Stimulated activated CD4-positive, alpha-beta T cell treated with anti-CD3 and anti-CD28 coated beads, TNF-alpha, amount 100 ng/mL, for 1 hour (primary cell): ENCODE measurements at places on chromosomes 4 and X.

DNA sequence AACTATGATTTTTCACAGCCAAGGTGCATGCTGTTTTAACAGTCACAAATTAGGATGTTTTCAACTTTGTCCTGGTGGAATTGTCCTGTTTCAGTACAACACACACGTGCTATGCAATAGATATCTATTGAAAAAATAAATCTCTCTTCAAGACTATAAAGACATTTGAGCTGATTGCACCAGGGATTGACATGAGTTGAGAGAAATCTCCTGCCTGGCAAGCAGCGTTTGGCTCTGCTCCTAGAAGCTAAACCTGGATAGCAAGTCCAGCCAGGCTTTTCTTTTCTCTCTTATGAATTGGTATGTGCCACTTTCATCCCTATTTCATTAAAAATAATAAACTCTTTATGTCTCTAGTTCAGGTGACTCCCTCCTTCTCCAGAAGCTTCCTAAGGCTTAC, 16.6 kb upstream of the NPNT start:
- DNase-seq, result no peak

DNA sequence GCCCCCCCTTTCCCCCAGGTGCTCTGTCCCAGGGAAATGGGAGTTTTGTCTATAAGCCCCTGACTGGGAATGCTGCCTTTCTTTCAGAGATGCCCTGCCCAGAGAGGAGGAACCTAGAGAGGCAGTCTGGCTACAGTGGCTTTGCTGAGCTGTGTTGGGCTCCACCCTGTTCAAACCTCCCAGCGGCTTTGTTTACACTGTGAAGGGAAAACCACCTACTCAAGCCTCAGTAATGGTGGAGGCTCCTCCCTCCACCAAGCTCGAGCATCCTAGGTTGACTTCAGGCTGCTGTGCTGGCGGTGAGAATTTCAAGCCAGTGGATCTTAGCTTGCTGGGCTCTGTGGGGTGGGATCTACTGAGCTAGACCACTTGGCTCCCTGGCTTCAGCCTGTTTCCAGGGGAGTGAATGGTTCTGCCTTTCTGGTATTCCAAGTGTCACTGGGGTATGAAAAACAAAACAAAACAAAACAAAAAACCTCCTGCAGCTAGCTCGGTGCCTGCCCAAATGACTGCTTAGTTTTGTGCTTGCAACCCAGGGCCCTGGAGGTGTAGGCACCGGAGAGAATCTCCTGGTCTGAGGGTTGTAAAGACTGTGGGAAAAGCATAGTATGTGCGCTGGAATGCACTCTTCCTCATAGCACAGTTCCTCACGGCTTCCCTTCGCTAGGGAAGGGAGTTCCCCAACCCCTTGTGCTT, 41.7 kb downstream of the ITM2A start:
- DNase-seq, result no peak

DNA sequence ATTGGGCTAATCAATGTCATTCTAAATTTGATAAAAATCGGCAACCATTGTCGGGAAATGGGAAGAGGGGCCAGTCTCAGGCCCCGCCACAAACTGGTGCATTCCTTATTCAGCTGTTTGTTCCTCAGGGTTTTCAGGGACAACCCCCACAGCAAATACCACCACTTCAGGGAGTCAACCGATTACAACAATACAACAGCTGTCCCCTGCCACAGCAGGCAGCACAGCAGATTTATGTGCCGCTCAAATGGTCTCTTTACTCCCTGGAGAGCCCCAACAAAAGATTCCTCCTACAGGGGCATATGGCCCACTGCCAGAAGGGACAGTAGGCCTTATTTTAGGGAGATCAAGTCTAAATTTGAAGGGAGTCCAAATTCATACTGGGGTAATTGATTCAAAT, 61.8 kb downstream of the ZNF732 start:
- DNase-seq, result no peak

GRCh38 chr4:5874811-5875449, 18.0 kb downstream of the CRMP1 start:
- DNase-seq, result no peak

DNA sequence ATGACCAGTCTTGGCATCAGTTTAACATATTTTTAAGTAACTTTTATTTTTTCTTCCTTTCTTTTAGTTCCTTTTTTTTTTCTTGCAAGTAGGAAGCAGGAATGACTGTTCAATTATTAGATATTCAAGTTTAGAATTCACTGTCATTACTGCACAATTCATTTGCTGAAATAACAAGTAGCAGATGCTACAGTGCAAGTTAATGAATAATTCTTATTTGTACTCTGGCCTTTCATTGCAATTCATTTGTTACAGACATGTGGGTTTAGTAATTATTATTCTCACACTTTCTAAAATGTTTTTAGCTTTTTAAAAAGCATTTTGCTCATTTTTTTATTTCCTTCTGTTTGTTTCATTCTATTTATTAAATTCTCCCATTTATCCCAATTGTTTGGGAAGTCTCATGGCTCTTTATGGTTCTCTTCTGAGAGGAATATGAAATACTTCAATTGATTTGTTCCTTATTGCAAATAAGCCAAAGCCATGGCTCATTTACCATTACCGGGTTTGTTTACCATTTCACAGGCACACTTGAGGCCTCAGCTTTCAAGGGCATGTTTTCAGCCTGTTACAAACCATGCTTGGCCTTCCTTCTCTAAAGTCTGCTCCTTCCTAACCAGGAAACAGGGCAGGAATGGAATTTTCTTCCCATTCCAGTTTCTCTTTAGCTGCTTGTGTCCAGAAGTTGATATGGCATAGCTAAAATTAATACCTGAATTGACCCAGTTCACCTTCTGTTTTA, 4.6 kb upstream of the DCAF4L1 start:
- no peak for DNase-seq

- no peak for DNase-seq
These were observed 122.8 kb downstream of the TBL1X start for GRCh38 chrX:9587642-9588041.

DNA sequence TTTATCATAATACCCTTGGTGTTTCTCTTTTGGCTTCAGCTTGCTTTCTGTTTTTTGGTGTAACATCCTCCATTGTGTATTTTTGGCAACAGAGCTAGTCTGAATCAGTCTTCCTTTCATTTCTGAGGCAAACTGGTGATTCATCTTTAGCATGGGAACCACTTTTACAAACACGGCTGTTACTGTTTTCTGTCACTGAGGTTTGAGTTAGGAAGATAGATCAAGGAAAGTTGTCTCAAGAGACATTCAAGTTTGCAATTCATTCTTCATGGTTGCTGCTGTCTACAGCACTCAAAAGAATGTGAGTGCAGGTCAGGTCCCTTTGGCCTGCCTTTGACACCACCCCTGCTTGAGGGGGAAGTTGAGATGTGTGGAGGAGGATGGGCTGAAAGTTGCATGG, 36.3 kb downstream of the IL21 start:
- DNase-seq, result no peak

- DNase-seq, result no peak
These were observed 224.7 kb upstream of the PPP1R2C start for GRCh38 chrX:43002526-43003203.

DNA sequence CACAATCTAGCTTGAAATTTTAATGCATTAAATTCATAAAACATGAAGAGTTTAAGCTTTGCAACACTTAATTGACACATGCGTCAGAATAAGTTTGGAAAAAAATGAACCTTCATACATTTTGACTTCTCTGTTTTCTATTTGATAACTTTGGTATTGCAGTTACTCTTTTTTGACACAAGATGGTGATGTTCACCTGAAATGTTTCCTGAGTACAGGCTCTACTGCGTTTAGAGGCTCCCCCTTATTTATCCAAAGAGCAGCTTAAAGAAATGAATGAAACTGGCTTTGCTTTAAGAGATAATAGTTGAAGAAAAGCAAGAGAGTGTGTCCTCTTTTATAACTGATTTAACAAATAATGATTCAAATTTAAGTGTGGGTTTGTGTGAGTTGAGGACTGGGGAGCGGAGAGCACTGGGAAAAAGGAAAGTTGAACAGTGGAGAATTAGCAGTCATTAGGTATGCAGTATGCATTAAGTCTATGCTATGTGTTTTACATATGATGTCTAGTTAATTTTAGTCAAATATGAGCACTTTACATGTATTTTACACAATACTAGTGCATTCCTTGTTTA, 180.6 kb upstream of the NUDT6 start:
- DNase-seq, result no peak

- DNase-seq, result no peak
These were observed 160.2 kb upstream of the KLF3 start for GRCh38 chr4:38503689-38504395.

- no peak for DNase-seq
These were observed 83.2 kb upstream of the SCML1 start for GRCh38 chrX:17654116-17654515.

GRCh38 chr4:6761649-6762615, 20.6 kb upstream of the KIAA0232 start:
- no peak for DNase-seq

DNA sequence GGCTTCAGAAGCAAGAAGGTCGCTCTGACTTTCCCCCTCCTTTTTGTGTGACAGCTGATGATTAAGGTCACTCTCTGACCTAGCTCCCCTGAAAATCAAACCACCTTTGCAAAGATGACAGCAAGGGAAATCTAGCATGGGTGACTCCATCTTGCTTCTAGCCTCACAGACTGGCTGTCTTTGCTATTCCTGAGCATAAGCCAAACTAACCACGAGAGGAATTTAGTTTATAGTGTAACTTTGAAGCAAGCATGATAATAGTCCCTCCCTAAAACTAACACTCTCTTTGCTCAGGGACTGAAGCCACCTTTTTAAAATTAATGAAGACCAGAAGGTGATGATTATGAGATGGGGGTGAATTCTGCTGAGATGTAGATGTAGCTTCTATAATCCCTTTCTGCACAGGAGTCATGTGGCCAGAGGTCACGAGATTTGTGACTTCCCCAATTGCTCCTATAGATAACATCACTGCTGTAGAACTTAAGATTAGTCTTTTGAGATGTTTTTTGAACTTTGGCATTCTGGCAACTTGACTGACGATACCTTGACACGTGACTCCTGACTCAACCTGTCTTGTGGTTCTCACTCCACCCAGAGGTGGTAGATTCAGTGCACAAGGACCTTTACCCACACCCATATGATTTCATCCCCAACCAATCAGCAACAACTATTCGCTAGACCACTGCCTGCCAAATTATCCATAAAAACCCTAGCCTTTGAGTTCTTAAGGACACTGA, 14.9 kb upstream of the PDE5A start:
- DNase-seq, result no peak

DNA sequence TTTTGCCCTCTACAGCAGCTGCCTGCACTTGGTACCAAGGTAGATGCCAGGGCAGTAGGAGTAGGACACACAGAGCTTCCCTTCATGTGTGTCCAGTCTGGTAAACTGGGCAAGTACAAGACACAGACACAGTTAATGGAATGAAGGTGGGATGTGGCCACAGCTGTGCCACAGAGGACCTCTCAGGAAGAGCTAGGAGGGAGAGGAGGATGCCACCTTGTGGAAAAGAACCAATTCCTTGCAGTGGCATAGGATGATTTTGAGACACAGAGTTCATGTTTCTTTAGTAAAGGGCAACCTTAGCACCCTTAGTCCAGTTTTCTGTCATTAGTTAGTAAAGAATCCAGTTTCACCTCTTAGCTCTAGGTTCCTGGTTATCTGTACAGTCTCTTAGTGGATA, 36.3 kb upstream of the TBC1D14 start:
- no peak for DNase-seq

DNA sequence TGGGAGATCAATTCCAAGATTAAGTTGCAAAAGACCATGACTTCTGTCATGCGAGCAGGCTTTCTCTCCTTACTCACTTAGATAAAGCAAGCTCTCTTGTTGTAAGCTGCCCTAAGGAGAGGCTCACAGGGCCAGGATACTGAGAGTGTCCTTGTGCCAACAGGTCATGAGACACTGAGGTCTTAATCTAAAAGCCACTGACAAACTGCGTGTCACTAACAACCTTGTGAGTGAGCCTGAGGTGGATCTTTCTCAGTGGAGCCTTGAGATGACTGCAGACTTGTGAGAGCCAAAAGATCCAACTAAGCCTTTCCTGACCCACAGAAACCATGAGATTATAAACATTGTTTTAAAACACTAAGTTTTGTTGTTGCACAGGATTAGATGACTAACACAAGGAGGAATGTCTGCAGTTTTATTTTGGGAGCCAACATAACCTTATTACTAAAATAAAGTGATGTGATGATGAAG, 170.5 kb downstream of the SLC39A8 start:
- DNase-seq, result no peak

DNA sequence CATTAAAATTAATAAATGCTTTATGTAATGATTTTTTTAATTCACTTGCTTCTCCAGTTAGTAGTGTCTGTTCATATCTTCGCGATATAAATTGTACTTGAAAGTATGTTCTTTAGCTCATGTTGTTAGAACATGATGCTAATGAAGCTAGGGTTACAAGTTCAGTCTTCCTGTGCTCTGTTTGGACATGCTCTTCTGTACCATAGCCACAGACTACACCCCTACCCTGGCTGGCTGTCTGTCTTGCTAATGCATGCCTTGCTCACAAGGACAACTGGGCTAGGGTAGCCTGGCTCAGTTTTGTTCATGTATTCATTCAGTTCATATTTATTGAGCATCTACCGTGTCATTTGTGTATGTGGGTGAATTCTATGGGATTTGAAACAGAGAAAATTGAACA, 50.8 kb upstream of the MTMR1 start:
- no peak for DNase-seq

- DNase-seq, result no peak
These were observed 23.1 kb upstream of the SLC9A7 start for GRCh38 chrX:46782034-46782433.

DNA sequence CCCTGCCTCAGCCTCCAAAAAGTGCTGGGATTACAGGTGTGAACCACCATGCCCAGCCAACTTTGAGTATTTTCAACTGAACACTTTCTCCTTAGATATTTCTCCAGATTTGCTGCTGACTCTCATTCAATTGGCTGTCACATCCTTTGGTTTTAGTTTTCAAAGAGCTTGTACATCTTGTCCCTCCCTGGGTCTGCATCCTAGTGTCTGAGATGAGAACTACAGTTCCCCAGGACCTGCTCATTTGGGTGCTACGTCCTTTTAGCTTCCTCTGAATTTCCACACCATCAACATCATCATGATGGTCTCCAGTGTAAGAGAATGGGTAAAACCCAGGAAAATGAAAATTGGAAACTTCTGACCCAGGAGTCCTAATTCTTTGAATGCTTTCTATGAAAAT, 312.9 kb downstream of the NLGN4X start:
- no peak for DNase-seq

DNA sequence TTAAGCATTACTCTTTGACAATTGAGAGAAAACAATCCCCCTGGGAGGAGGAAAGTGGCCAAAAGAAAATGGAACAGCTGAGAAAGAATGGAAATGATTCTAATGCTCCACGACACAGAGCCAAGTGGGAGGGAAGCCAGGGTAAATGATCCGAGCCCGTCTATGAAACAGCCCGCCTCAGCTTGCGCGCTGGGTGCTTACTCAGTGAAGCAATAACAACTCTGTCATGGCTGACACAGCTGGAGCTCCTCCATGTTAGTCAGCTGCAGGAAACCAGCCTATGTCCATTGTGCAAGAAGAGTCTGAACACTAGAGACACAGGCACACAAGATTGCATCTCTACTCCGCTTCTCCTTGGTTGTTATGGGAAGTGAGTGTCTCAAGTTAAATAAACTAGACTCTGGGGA, 19.3 kb downstream of the NOA1 start:
- DNase-seq, result no peak
